Activated naive CD8-positive, alpha-beta T cell treated with anti-CD3 and anti-CD28 coated beads for 36 hours (primary cell): ENCODE measurements at places on chromosomes 3 and 15.

DNA sequence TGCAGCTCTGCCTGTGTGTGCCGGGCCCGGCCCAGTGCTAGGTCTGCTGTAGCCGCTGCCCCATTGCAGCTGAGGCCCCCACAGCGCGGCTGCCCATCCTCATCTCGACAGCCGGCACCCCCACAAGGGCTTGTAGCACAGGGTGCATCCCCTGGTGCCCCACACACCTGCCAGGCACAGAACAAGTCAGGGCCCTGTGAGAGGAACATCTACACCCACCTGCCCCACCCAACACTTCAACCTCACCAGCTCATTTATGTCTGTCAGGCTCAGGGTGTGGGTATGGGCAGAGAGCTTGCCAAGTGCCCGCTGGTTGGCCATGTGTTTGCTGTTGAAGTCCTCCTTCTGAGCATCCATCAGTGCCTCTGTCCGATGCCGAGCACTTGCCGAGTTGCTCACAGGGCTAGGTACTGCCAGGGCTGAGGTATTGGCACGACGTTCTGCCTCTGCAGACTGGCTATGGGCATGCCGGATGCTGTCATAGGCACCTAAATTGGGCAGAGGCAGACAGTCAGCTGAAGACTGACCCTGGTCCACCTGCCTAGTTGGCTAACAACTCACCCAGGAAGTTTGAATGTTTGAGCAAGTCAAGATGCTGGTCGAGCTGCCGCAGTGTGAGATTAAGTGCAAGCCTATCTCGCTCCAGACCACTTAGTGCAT is 2.4 kb upstream of the USP19 start:
- no peak for DNase-seq

- no peak for DNase-seq
Observed at GRCh38 chr15:92316586-92317295, 76.9 kb upstream of the ST8SIA2 start.

GRCh38 chr3:69712269-69712668 is 27.0 kb upstream of the MITF start:
- DNase-seq, result no peak

GRCh38 chr3:132180337-132180791 is 136.8 kb upstream of the ACP3 start:
- no peak for DNase-seq

DNA sequence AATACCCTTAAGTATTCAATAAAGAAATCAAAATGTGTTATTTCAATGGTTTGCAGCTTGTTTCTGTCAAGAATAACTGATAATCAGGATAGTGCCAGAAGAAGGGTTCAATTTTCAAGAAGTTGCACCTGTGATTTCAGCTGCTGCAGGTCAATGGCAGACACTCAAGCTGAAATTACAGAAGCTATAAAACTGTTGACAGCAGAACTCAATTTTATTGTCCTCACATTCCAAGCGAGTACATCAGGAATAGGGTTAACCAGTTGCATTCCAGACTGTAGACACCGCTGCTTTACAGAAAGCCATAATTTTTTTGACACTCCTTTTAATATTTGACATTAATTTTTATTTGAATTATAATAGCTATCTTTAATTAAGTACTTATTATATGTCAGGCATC is 364.1 kb downstream of the CGGBP1 start:
- no peak for DNase-seq

GRCh38 chr15:73125219-73125618 is 73.0 kb downstream of the NEO1 start:
- DNase-seq, result no peak

DNA sequence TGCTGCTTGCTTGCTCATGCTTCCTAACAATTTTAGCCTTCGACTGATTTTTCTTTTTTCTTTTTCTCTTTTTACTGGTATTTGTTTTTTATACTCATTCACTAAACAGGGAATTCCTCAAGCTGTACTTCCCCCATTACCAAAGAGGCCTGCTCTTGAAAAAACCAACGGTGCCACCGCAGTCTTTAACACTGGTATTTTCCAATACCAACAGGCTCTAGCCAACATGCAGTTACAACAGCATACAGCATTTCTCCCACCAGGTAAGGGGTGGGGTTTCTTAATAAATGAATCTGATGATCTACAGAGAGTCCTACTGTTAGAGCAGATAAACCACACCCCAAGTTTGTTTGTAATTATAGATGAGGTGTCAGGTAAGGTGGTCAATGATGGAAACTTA is 178.8 kb downstream of the MBNL1 start:
- no peak for DNase-seq

- no peak for DNase-seq
Observed at GRCh38 chr3:23964537-23965235, 19.6 kb downstream of the NR1D2 start.

- no peak for DNase-seq
Observed at GRCh38 chr3:111608383-111608782, 13.2 kb upstream of the ZBED2 start.

DNA sequence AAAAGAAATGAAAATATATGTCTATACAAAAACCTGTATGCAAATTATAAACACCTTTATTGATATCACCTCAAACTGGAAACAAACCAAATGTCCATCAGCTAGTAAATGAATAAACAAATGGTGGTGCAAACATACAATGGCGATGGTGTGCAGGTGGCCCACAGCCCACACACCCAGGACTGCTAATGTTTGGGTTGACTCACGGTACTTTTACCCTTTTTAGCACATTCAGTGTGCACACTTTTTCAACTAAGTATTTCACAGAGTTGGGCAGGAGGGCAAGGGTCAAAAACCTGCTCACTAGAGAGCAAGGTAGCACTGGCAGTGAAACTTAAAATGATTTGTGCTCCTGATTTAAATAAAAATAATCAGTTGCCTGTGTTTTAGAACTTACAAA is 123.1 kb upstream of the BHLHE40 start:
- DNase-seq, result no peak

GRCh38 chr3:191388823-191389222 is 58.5 kb upstream of the UTS2B start:
- DNase-seq, result no peak

- DNase-seq, result no peak
Observed at GRCh38 chr3:42127226-42127625, 36.1 kb downstream of the TRAK1 start.

- no peak for DNase-seq
Observed at GRCh38 chr3:184337981-184338380, 581 bp downstream of the FAM131A start.

DNA sequence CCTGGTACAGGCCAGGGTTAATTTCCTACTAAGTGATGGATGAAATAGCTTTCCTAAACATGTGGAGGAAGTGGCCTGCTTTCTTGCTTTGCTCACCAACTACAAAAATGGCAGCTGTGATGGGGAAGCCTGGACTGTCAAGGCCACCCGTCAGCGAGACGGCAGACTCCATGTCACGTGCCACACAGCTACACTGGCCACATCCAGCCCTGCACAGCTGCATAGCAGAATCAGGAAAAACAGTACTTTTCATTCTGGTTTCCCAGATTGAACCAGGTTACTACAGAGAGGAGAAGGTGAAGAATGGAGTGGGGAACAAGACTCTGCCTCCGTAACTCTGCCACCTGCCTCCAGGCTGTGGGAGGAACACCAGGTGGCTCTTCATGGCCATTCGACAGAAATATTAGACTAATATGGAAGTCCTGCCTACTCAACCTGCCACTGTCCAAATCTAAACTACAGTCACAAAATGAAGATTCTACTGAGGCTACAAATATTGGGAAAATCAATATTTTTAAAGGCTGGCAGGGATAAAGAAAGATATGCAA is 174.3 kb downstream of the MAGI1 start:
- no peak for DNase-seq

- no peak for DNase-seq
Observed at GRCh38 chr3:124625074-124625473, 105.2 kb upstream of the UMPS start.

GRCh38 chr3:123821920-123822319 is 62.2 kb downstream of the MYLK start:
- no peak for DNase-seq

DNA sequence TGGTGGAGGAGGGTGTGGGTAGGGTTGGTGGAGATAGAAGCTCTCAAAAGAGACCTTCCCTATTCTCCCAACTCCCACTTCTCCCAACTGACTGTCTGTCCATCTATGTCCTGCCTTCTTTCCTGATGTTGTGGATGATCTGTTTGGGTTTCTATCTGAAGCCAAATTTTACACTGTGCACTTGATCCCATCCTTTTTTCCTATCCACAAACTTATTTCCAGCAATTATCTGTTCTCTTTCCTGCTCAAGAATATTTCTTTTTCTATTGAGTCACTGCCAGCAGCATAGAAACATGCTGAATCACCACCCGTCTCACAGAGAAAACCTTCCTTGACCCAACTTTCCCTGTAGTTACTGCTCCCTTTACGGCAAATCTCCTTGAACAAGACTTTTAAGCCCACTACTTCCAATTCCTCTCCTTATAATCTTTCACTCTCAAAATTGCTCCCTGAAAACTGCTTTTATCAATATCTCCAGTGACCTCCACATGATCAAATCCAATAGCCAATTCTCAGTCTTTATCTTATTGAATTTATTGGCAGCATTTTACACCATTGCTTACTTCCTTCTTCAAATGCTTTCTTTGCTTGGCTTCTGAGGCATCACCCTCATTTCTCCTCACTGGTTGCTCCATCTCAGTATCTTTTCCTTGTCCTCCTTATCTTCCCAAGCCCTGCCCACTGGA is 141.2 kb upstream of the SLC7A14 start:
- DNase-seq, result no peak

DNA sequence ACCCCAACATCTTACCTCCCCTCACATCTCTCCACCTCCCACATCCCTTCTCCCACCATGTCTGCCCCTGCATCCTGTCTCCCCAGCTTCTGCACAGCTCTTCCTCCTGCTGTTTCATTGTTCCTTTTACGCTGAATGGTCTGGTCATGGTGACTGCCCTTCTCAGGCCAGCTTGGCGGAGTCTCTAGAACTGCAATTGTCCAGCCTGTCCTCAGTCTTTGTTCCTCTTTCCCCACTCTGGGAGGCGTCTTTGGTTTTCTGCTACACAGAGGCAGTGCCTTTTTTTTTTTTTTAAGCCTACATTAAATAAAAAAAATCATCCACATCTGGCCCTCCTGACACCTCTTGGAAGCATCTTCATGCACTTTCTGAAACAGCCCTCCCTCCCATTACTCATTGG is 49.1 kb upstream of the SEC22A start:
- no peak for DNase-seq

- DNase-seq, result no peak
Observed at GRCh38 chr15:96670389-96670788, 339.9 kb downstream of the NR2F2 start.

DNA sequence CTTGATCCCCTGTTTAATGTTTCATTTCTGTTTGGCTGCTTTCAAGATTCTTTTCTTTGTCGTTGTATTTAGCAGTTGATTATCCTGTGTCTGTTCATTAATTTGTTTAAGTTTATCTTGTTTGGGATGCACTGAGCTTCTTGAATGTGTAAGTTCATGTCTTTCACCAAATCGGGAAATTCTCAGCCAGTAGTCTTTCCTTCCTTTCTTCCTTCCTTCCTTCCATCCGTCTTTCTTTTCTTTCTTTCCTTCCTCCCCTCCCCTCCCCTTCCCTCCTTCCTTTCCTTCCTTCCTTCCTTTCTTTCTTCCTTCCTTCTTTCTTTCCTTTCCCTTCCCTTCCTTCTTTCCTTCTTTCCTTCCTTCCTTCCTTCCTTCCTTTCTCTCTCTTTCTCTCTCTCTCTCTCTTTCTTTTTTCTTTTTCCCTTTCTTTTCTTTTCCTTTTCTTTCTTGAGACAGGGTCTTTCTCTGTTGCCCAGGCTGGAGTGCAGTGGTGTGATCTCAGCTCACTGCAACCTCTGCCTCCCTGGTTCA is 35.5 kb upstream of the KLF13 start:
- no peak for DNase-seq

DNA sequence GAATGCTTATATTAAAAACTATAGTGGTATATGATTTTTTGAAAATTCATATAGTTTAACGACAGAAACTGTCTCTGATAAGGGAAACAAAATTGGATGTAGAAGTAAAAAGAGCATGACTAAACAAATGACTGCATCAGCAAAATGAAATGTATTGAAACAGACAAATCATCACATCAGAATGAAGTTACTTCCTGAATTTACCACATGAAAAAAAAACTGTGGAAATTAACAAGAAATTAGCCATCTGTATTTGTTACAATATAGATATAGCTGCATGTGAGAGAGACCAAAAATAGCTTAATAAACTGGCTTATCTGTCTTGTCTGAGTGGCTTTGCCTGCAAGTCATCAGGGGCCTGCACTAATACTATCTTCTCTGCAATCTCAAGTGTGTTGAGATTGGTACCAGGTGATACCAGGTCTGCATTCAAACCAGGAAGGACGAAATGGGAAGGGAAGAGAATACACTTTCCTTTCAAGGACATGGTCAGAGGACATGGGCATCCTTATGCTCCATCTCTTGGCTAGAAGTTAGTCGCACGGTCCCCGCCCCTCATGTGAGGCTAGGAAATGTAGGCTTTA is 388.7 kb downstream of the GRM7 start:
- DNase-seq, result no peak

- no peak for DNase-seq
Observed at GRCh38 chr3:167109746-167110145, 270.4 kb downstream of the ZBBX start.

GRCh38 chr3:161171113-161171512 is 50.0 kb upstream of the NMD3 start:
- DNase-seq, result no peak

- no peak for DNase-seq
Observed at GRCh38 chr3:150144191-150144708, 173.6 kb upstream of the PFN2 start.

DNA sequence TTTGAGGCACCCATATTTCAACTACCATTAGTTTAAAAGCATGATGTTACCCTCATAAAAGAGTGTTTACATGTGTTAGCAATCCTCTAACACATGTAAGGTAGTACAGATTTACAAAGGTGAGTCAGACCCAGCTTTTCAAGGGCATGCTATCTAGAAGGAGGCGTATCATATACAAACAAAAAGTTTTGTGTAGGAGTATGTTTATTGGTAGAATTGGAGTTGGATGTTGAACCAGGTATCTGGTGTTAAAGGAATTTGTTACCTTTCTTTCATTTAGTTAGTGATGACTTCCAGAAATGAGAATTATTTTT is 2.4 kb downstream of the HACD3 start:
- no peak for DNase-seq

- no peak for DNase-seq
Observed at GRCh38 chr3:158333736-158334135, 223.8 kb downstream of the RSRC1 start.

- DNase-seq, result no peak
Observed at GRCh38 chr3:123397050-123397590, 51.8 kb downstream of the ADCY5 start.

DNA sequence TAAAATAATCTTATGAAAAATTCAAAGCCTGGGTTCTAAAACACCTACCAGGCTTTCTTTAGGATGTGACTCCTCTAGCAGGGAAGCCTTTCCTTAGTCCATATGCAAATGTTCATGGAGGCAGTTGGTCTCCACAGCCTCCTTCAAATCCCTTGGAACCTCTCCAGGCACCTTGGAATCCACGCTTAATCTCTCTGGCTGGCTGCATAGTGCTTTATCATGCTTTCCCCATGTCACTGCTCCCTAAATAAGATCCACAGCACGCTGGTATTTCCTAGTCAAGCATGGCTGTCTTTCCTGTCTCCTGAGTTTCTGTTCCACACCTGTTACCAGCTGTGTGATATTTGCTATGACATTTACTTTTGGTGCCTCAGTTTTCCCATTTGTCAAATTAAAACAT is 71.3 kb downstream of the CLSTN2 start:
- no peak for DNase-seq
